ENCODE measurements at places on chromosomes 4 and X. TPM values are rescaled to one million over a fixed set of nuclear protein-coding genes. Genes with fewer than 3 reads are reported as not detected.

FANCB gene
- total RNA-seq: 4.8 TPM

NLGN3 gene
- 10.4 TPM for total RNA-seq

FAM47E gene
- 1.2 TPM for total RNA-seq

KLHL5 gene
- total RNA-seq: 24.7 TPM

AMBN gene
- total RNA-seq: not detected

SULT1E1 gene
- not detected for total RNA-seq

ARMCX1 gene
- total RNA-seq: 31.6 TPM

CCDC110 gene
- total RNA-seq: 0.20 TPM

AIMP1 gene
- 19.3 TPM for total RNA-seq

VCX3A gene
- total RNA-seq: not detected

ITGB1BP2 gene
- 20.1 TPM for total RNA-seq

FHIP1A gene
- 9.8 TPM for total RNA-seq

CD38 gene
- 12.1 TPM for total RNA-seq

GABRA4 gene
- total RNA-seq: not detected

MAGEB6B gene
- total RNA-seq: not detected

NFXL1 gene
- total RNA-seq: 12.2 TPM

NUP54 gene
- total RNA-seq: 27.5 TPM

CXCL3 gene
- total RNA-seq: not detected

GAGE12F gene
- not detected for total RNA-seq

DDX53 gene
- not detected for total RNA-seq

ZNF185 gene
- 28.2 TPM for total RNA-seq

GSX2 gene
- not detected for total RNA-seq

NHS gene
- 27.2 TPM for total RNA-seq

SYN1 gene
- 0.42 TPM for total RNA-seq

PDZD11 gene
- 17.7 TPM for total RNA-seq

HSFX4 gene
- not detected for total RNA-seq

ZBTB49 gene
- total RNA-seq: 28.4 TPM

IL21 gene
- not detected for total RNA-seq

TRPC3 gene
- 4.5 TPM for total RNA-seq

TLR3 gene
- total RNA-seq: 3.9 TPM

SMPX gene
- not detected for total RNA-seq

BMPR1B gene
- total RNA-seq: 24.7 TPM

KCNIP4 gene
- total RNA-seq: not detected

FDCSP gene
- total RNA-seq: not detected
